Left renal cortex interstitium (tissue), 4 donors: ENCODE measurements at places on chromosomes 4 and X. TPM values are rescaled to one million over a fixed set of nuclear protein-coding genes. Genes with fewer than 3 reads are reported as not detected.

Gene ARHGAP36
- not detected for polyA plus RNA-seq

Gene SMARCAD1
- polyA plus RNA-seq, result 52.9 TPM

Gene HSFX2
- polyA plus RNA-seq, result 0.31 TPM

Gene BMX
- 0.36 TPM for polyA plus RNA-seq

Gene ARMCX6
- 84.7 TPM for polyA plus RNA-seq

Gene IL21
- not detected for polyA plus RNA-seq

Gene MAGEC1
- polyA plus RNA-seq, result not detected

Gene STK26
- polyA plus RNA-seq, result 9.8 TPM

Gene SOX3
- polyA plus RNA-seq, result not detected

Gene MBNL3
- polyA plus RNA-seq, result 31.1 TPM

Gene ZNF157
- 1.2 TPM for polyA plus RNA-seq

Gene H2BW2
- polyA plus RNA-seq, result 1.9 TPM

Gene HPGD
- polyA plus RNA-seq, result 60.2 TPM

Gene GBA3
- 13.5 TPM for polyA plus RNA-seq

Gene CRMP1
- 65.6 TPM for polyA plus RNA-seq

Gene GAGE12J
- polyA plus RNA-seq, result not detected

Gene PABPC1L2A
- polyA plus RNA-seq, result not detected

Gene NEXMIF
- 2.9 TPM for polyA plus RNA-seq

Gene RAB41
- polyA plus RNA-seq, result 0.72 TPM

Gene GAB3
- 2.4 TPM for polyA plus RNA-seq

Gene ATP8A1
- polyA plus RNA-seq, result 27.0 TPM

Gene RBM41
- polyA plus RNA-seq, result 32.3 TPM

Gene PTCHD1
- polyA plus RNA-seq, result 0.56 TPM

Gene CT45A6
- not detected for polyA plus RNA-seq

Gene BBS7
- polyA plus RNA-seq, result 28.1 TPM

Gene SFRP2
- 15.9 TPM for polyA plus RNA-seq

Gene BLTP1
- polyA plus RNA-seq, result 82.7 TPM

Gene ASB5
- 0.34 TPM for polyA plus RNA-seq

Gene TMSB15C
- 16.6 TPM for polyA plus RNA-seq

Gene FHIP1A
- 5.6 TPM for polyA plus RNA-seq

Gene ARSD
- polyA plus RNA-seq, result 49.1 TPM

Gene AFF2
- 4.2 TPM for polyA plus RNA-seq

Gene XAGE1B
- polyA plus RNA-seq, result not detected

Gene OTC
- polyA plus RNA-seq, result 0.13 TPM

Gene SLITRK4
- 11.8 TPM for polyA plus RNA-seq

Gene MAML3
- polyA plus RNA-seq, result 14.8 TPM

Gene MAGEB1
- polyA plus RNA-seq, result not detected

Gene GPRIN3
- 6.5 TPM for polyA plus RNA-seq

Gene DUX4
- 0.25 TPM for polyA plus RNA-seq

Gene SMAD1
- polyA plus RNA-seq, result 69.4 TPM

Gene RNF150
- polyA plus RNA-seq, result 27.1 TPM

Gene CYBB
- polyA plus RNA-seq, result 11.4 TPM

Gene TCEAL3
- 36.2 TPM for polyA plus RNA-seq

Gene TNIP3
- 1.9 TPM for polyA plus RNA-seq

Gene RNF128
- polyA plus RNA-seq, result 16.8 TPM

Gene OPHN1
- polyA plus RNA-seq, result 8.1 TPM

Gene F8A3
- 8.2 TPM for polyA plus RNA-seq

Gene EGFL6
- polyA plus RNA-seq, result 36.6 TPM

Gene C4orf50
- not detected for polyA plus RNA-seq

Gene PPARGC1A
- 30.8 TPM for polyA plus RNA-seq

Gene RIBC1
- 4.1 TPM for polyA plus RNA-seq

Gene PUDP
- 18.4 TPM for polyA plus RNA-seq

Gene MAMLD1
- 6.8 TPM for polyA plus RNA-seq

Gene CTSO
- polyA plus RNA-seq, result 42.5 TPM

Gene MAGEA8
- 0.47 TPM for polyA plus RNA-seq

Gene GAGE12G
- not detected for polyA plus RNA-seq

Gene IRS4
- polyA plus RNA-seq, result 1.4 TPM

Gene HS3ST1
- polyA plus RNA-seq, result 1.0 TPM

Gene SHROOM2
- 18.4 TPM for polyA plus RNA-seq

Gene PTPN13
- 121 TPM for polyA plus RNA-seq
